ENCODE measurements at places on chromosomes 5 and 9.

GRCh38 chr9:3879315-3879714 lies 353.5 kb upstream of the RFX3 start:
- no peak for DNase-seq

DNA sequence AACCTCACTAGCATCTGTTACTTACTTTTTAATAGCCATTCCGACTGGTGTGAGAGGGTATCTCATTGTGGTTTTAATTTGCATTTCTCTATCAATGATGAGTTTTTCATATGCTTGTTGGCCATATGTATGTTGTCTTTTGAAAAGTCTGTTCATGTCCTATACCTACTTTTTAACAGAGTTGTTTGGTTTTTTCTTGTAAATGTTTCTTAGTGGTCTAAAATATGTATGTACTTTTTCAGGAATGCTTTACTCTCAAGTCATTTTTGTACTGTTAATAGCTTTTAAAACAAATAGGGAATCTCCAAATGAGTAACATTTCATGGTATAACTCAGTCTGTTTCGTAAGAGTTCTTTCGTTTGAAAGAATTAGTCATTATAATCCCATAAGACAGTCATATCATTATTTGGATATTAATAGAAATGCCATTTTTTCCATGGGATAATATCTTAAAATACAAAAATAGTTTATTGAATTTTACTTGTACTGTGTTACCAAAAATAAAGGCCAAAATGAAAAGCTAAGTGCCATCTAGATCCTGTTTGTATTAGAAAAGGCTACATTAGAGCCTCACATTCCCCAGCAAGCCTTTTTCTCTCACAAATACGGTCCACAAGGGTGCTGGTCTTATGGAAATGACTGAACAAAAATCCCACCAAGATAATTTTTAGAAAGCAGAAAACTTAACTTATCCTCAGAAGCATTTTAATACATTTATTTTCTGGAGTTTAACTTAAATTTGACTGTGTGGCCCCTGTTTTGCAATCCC lies 247.7 kb downstream of the PJA2 start:
- no peak for DNase-seq

DNA sequence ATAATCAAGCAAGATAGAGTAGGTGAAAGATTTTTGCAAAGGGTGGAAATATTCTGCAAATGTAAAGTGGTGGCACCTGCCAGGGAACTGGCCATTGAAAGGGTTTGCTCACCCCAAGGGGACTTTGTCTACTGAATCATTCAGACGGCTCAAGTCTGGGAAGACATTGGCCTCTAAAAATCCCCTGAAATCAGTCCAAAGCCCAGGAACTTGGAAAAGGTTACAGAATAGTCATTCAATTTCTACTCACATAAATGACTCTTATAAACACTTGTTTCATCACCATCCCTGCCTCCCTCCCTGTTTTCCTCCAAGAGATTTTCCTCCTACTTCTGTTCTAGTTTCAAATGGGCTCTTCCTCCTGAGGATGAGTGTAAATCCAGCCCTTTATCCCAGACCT lies 28.5 kb downstream of the ZNF366 start:
- no peak for DNase-seq

- DNase-seq, result no peak
Observed at GRCh38 chr5:125559296-125559695, 812.9 kb upstream of the ZNF608 start.

GRCh38 chr5:154756868-154757813 lies 2.0 kb downstream of the LARP1 start:
- peak; percentile 77 for DNase-seq

- DNase-seq, result no peak
Observed at GRCh38 chr9:131769361-131769760, 29.5 kb upstream of the RAPGEF1 start.

GRCh38 chr5:58369513-58370190 lies 90.2 kb downstream of the PLK2 start:
- no peak for DNase-seq

- no peak for DNase-seq
Observed at GRCh38 chr9:128297221-128297773, 21.2 kb downstream of the SWI5 start.

DNA sequence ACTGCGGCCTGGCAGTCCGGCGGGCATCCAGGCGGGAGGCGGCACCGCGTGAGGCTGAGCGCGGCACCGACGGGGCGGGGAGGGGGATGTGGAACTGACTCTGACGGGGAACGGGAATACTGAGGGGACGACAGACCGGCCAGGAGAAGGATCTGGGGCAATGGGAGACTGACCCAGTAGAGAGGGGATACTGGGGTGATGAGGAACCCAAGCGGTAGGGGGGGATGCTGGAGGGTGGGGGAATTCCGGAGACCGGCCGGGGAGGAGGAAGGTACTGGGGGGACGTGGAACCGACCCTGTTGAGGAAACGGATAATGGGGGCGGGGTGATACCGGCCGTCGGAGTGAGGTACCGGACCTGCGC lies 423 bp downstream of the IPPK start:
- DNase-seq, result peak; percentile 70

- no peak for DNase-seq
Observed at GRCh38 chr5:15579193-15579990, 79.4 kb downstream of the FBXL7 start.

- DNase-seq, result no peak
Observed at GRCh38 chr5:135399794-135400542, 937 bp upstream of the MACROH2A1 start.

DNA sequence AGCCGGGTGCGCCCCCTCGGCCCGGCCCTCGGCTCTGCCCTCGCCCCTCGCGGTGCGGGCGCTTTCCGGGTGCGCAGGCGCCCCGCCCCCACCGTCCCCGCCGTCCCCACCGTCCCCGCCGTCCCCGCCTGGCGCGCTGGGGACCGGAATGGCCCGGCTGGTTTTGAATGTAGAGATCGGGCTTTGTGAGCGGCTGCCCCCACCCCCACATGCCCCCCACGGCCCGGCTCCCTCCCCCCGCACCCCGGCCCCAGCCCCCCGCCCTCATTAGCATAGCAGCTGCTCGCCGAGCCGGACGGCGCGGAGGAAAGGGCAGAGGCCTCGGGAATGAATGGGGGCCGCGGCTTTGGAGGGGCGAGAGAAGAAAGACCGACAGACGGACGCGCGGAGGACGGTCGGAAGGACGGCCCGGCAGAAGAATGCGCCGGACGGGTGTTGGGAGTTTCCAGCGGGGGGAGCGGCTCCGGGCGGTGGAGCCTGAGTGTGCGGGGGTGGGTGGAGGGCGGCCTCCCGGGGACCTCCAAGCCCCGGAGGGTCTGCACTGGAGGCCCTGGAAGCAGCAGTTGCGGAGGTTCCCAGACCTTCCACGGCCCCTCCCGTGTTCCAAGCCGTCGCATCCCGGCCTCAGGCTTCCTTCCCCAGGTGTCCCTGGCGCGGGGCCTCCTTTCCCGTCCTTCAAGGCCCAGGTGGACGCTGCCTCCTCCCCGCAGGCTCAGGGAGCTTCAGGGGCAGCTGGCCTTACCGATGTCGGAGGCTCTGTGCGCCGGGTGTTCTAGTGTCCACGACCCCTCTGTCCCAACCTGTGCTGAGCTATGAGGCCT lies 6.0 kb downstream of the NRARP start:
- DNase-seq, result no peak

DNA sequence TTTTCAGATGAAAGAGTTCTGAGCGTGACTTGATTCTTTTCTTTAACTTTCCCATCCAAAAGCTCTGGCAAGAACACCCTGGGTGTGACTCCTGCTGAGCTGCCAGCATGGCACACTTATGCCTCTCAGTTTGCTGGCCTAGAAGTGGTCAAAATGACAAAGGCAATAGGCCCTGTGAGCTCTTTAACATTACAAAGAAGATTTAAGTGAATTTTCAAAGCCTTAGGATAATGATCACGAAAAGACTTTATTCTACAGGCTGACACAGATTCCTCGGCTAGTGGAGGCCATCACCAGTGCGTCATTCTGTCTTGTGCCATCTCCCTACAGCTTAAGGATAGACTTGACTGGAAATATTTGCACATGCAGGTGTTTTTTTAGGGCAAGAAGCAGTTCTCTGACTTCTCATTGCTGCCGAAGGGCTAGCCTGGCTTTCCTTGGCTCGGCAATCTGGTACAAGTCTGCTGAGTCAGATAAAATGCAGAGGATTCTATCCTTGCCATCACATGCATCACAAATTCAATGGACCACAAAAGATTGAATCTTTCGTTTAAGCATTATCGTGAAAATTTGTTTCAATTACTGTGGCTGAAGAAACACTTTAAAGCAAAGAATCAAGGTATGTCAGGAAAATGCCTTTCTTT lies 311.5 kb downstream of the COX7C start:
- DNase-seq, result no peak

DNA sequence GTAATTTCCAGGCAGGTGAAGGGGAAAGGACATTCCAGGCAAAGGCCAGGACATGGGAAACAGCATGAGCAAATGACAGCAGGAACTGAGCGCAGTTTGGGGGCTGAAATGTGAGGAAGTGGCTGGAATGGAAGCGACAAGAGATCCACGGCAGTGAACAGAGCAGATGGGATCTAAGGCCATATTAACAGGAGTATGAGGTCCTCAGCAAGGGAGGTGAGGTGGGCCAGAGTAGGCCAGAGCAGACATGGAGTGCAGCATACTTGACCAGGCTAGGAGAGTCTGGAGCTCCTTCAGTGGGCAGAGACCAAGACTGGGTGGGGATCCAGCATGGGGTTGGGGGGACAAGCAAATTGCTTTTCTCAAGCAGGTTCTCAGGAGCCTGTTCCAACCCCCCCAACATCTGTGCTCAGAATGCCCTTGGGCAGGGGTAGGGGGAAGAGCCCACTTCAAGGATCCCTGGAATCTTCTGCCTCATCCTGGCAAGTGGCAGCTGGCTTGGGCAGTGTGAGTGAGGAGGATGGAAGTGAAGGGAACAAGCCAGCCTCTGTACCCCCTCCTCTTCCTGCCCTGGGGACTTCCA lies 34.5 kb downstream of the DAB2IP start:
- no peak for DNase-seq

DNA sequence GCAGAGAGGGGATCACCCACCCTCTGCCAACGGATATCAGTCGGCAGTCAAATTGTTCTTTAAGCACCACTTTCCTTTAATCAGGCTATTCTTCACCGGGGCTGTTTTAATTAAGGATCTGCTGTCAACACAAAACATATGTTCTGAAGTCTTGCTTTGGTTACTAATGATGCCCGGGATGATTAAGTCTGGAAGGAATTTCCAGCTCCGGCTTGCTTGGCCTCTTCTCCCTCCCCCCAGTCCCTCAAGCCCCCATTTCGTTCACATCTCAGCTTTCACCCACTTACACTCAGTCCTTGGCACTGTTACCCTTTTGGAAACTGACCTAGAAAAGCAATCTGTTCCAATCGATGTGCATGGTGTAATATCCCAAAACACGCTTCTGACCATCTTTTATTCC lies 74.7 kb downstream of the MSX2 start:
- no peak for DNase-seq

GRCh38 chr5:9356351-9356825 lies 189.5 kb downstream of the SEMA5A start:
- no peak for DNase-seq

DNA sequence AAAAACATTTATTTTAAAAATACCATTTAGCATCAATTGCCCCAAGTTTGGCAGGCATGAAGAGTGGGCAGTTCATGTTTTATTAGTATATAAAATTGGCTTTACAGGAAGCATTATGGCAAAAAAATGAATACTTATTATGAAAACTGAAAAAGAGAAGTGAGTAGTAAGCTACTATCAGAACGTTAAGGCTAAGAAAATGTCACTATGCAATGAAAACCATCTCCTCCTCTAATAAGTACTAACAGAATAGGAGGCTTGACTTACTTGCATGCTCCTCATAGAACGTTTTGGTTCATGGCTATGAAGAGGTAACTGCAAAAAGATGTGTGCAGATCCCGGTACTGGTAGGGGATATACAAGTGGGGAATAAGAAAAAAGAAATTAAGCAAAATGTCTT lies 23.6 kb downstream of the TICAM2 start:
- DNase-seq, result no peak

GRCh38 chr9:91562416-91562815 lies 138.8 kb upstream of the NFIL3 start:
- no peak for DNase-seq

- DNase-seq, result no peak
Observed at GRCh38 chr9:76143834-76144233, 250.4 kb downstream of the RFK start.

GRCh38 chr9:113516840-113517577 lies 53.5 kb downstream of the RGS3 start:
- DNase-seq, result peak; percentile 84

DNA sequence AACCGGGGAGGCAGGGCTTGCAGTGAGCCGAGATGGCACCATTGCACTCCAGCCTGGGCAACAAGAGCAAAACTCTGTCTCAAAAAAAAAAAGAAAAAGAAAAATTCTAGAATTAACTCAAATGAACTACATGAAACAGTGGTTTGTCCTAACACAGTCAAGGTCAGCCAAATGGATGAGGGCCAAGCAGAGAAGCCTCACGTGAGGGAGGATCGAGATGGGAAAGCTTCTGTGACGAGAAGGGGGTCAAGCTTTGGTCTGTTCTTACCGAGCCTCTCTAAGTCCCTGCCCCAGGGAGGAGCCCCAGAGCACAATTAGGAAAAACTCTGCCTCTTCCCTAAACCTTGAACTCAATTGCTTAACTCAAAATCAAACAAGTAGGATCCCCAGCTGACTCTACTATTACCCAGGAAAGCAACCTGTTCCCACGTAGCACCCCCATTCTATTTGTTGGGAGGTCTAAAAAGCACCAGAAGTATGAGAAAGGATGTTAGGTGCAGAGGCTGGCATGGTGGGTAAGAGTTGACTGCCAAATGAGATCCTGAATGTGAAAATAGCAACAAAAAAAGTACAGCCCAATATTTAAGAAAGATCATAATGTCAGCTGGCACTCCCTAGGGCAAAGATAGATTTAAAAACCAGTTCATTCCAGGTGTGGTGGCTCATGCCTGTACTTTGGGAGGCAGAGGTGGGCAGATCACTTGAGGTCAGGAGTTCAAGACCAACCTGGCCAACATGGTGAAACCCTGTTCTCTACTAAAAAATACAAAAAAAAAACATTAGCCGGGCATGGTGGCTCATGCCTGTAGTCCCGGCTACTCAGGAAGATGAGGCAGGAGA lies 7.2 kb downstream of the ALDH7A1 start:
- peak; percentile 23 for DNase-seq

- DNase-seq, result no peak
Observed at GRCh38 chr5:78540335-78541085, 108.1 kb downstream of the LHFPL2 start.

GRCh38 chr5:148666353-148666752 lies 12.0 kb upstream of the HTR4 start:
- DNase-seq, result no peak

GRCh38 chr9:117034866-117035265 lies 347.8 kb downstream of the TRIM32 start:
- no peak for DNase-seq

GRCh38 chr5:41459557-41459956 lies 50.8 kb downstream of the PLCXD3 start:
- no peak for DNase-seq

DNA sequence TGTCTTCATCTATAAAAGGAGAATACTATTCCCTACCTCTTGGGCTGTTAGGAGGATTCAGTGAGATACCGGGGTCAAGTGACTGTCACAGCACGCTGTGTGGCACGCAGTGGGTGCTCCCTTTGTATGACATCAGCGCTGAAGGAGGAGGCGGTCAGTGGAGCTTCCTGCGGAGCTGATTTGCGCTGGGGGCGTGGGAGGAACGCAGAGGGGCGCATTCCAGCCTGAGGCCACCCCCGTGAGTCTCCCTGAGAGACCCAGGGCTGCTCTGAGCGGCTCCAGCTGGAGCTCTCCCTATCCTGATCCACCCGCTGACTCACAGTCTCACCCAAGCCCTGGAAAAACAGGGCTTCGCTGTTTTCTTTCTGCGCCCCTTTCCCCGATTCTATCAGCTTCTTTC lies 24.3 kb upstream of the NEURL1B start:
- DNase-seq, result no peak
